ENCODE measurements at places on chromosomes 6 and 20.
A peak's percentile ranks its signal among the peaks of the same experiment; 100 is the strongest.

- no peak for DNase-seq
Measured at GRCh38 chr6:111757342-111757741, 115.9 kb downstream of the FYN start.

DNA sequence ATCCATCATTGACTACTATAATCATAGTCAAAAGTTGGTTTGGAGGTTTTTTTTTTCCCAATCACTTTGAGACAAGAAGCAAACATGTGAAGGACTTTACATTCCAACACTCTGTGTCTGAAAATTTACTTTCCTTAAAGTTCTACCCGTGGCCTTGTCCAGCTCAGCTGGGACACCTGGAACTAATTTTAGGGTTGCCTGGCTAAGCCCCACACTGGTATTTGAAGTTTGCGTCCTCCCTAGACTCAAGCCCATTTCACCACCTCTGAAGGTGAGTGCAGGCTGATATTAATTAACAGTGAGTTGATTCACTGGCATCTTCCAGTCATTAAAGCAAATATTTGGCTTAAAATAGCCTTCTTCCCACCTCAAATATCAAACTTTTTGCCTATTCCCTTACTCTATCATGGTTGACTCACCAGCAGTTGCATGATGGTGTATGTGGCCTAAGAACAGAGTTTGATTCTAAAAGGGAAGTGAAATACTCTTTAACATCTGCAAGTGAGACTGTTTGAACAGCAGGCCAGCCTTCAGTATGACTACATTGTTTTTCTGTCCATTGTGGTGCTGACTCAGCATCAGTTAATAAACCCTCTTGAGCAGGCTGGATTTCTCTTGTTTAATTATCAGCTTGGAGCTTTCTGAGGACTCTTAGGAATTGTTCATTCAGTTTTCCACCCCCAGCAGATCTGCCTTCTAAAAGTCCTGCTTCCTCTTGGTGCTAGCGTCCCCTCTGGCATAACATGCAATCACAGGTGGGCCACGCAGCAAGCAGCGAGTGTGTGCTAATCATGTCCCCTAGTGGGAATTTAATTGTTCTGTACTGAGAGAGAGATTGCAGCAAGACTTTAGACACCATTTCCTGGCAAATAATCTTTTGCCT is 1.8 kb upstream of the PRDM1 start:
- peak; percentile 48 for DNase-seq

- DNase-seq, result no peak
Measured at GRCh38 chr6:161584051-161584450, 310.2 kb upstream of the AGPAT4 start.

DNA sequence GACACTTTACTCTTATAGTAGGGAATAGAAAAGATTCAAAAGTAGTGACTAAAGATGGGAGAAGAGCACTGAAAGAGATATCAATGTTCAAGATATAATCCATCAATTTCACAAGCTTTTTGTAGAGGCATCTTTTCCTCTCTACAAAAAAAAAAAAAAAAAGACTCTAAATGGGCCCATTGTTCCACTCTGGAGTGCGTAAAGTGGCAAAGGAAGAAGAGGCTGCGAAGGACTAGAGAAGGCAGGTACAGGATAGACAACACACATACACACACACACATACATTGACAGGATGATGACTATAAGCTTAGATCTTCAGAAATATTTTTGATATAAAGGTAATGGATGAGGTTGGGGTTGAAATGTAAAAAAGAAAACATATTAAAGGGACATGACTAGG is 157.6 kb downstream of the HIVEP2 start:
- no peak for DNase-seq

GRCh38 chr20:59958626-59959025 is 403 bp downstream of the CDH26 start:
- DNase-seq, result no peak

DNA sequence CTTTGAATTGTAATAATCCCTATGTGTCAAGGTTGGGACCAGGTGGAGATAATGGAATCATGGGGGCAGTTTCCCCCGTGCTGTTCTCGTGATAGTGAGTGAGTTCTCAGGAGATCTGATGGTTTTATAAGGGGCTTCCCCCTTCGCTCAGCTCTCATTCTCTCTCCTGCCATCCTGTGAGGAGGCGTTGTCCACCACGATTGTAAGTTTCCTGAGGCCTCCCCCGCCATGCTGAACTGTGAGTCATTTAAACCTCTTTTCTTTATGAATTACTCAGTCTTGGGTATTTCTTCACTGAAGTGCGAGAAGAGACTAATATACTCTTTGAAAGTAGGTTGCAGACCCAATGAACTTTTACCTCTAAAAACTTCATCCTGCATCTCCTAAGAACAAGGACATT is 39.2 kb upstream of the KCNG1 start:
- DNase-seq, result no peak

DNA sequence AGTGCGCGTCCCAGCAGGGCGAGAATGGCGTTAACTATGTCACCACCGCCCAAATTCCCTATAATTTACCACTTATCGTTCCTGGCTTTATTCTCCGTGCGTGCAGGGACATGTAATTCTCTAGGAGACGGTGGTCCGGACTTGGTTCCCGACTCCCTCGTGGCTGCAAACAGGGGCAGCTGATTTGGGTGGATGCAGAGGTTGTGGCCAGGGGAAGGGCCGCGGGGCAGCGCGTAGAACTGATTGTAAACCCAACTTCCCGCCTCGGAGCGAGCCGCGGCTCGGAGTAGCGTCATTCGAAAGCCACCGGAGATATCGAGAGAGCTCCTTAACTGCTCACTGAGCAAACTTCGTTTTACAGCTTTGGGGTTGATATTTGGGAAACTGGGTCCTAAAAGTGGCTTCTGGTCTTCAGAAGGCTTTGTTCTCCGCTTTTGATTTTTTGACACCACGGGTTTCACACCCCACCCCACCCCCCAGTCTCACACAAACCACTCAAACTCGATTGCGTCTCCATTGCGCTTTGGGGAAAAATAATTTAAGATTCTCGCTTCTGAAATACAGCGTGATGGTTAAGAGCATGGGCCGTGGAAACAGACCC is 17.5 kb upstream of the ZSCAN9 start:
- no peak for DNase-seq

- no peak for DNase-seq
Measured at GRCh38 chr6:133835901-133836300, 53.0 kb upstream of the TCF21 start.

DNA sequence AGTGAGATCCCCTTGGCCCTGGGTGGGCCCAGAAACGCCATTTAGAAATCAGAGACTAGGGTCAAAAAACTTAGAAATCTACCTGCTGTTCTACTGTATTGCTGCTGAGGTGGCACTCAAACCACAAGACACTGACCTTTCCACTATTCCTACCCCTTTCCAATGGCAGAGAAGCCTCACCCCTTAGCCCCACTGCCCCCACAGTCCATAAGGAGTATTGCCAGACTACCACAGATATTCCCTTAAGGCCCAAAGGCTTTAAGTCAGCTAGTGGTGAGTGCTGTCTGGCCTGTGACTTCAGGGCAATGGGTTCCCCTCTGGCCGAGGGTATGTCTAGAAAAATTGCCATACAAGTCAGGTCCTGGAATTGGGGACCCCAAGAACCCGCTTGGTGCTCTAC is 656.1 kb downstream of the COL12A1 start:
- DNase-seq, result no peak

GRCh38 chr20:63740070-63740626 is 572 bp downstream of the SLC2A4RG start:
- no peak for DNase-seq

- DNase-seq, result no peak
Measured at GRCh38 chr6:147709396-147710272, 201.1 kb downstream of the SAMD5 start.

DNA sequence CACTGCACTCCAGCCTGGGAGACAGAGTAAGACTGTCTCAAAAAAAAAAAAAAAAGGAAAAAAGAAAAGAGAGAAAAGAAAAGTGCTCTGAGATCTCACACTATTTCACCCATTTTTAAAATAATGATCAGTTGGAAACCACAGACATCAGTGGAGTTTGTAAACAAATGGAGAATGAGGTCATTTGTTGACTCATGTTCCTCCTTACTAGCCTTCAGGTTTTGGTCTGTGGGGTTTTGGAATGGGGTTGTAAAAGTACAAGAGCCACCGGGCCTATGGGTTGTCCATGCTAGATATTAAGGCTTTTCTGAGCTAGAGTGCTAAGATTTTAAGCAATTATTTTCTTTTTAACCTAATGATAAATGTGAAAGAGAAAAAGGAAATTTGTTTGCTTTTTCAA is 104.4 kb upstream of the PRL start:
- no peak for DNase-seq

DNA sequence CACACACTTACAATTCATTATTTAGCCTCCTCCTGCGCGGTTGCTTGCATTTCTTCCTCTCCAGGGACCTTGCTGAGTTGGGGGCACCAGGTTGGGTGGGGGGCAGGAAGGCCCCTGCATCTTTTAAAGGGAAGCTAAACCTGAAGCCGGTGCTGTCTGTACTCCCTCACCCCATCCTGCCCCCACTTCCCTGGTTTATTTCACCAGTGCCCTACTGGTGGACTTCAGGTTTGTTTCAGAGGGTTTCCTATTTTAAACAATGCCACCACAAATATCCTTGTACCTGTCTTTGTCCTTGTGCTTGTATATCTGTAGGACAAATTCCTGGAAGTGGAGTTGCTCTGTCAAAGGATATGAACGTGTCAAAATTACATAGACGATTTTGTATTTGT is 21.0 kb downstream of the PTK7 start:
- DNase-seq, result no peak

- no peak for DNase-seq
Measured at GRCh38 chr6:90285042-90285481, 11.6 kb downstream of the BACH2 start.

GRCh38 chr6:35831257-35832007 is 26.3 kb downstream of the LHFPL5 start:
- DNase-seq, result no peak

DNA sequence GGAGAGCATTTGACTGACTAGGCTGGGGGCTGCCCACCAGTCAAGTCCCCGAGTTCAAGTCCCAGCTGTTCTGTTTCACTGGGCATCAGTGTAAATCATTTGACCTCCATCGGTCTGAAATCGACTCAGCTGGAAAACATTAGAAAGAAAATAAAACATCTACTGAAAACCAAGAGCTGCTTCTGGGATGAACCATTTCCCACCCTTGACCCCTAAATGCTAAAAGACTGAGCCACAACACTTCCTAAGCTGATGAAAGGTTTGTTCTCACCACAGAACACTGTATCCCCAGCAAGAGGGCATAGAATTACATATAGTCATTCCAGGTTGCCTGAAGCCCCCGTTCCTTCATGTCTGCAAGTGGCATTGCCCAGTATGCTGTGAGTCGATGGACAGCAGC is 237.0 kb upstream of the TAB2 start:
- DNase-seq, result no peak

- no peak for DNase-seq
Measured at GRCh38 chr6:44076356-44077213, 50.7 kb downstream of the MRPL14 start.

- DNase-seq, result no peak
Measured at GRCh38 chr20:41191562-41192500, 54.5 kb downstream of the PLCG1 start.

DNA sequence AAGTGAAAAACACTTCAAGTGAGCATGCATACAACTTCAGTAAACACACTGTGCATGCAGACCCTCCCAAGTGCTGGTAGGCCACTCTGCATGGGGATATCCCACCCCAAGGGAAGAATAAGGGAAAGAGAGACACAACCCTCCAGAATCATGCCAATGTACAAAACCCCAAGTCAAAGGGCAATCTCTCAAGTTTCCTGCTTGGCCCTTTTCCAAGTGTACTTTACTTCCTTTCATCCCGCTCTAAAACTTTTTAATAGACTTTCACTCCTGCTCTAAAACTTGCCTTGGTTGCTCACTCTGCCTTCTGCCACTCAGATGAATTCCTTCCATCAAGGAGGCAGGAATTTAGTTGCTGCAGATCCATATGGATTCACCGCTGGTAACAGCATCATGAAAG is 205.7 kb upstream of the PROKR2 start:
- DNase-seq, result no peak

- DNase-seq, result no peak
Measured at GRCh38 chr6:76439811-76440210, 367.3 kb upstream of the IMPG1 start.

- DNase-seq, result no peak
Measured at GRCh38 chr20:47284373-47284772, 72.1 kb downstream of the ZMYND8 start.

DNA sequence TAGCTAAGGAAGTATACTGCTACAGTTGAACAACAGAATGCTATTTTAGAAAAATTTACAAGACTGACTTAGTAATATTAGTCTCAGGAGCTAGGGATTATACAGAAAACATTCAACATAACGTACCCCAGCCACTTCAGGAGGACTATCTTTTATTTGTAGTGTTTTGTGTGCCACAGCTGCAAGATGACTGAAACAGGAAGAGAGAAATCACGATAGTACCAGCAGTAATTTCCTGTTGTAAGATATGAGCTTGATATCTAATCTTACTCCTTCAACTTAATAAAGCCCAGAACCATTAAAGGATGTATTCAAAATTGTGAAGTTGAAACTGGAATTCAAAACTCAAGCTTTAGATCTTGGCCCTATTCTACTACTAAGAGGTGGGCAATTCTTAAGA is 42.1 kb downstream of the SLC35A1 start:
- DNase-seq, result no peak

DNA sequence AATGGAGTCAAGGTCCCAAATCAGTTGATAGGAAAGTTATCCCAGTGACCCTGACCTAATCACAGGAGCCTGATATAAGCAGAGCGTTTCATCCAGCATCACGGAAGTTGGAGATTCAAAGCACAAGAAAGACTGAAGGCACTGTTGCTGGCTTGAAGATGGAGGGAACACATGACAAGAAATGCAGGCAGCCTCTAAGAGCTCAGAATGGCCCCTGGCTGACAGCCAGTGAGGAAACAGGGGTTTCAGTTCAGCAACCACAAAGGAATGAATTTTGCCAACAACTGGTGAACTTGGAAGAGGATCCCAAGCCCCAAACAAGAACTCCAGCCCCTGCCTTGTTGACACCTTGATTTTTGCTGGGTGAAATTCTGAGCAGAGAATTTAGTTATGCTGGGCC is 778.5 kb downstream of the MAFB start:
- no peak for DNase-seq

GRCh38 chr6:134787261-134787877 is 162.5 kb downstream of the ALDH8A1 start:
- DNase-seq, result no peak

- DNase-seq, result no peak
Measured at GRCh38 chr20:48735112-48735511, 92.7 kb downstream of the PREX1 start.

DNA sequence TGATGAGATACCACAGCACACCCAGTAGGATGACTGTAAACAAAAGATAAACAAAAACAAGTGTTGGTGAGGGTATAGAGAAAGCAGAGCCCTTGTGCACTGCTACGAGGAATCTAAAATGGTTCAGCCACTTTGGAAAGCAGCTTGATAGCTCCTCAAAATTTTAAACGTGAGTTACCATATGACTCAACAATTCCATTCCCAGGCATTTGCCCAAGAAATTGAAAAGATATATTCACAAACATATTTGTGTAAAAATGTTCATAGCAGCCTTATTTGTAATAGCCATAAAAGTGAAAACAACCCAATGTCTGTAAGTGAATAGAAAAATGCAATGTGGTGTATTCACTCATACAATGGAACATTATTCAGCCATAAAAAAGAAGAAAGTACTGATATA is 141.0 kb upstream of the BTBD3 start:
- no peak for DNase-seq
